NCI-H1048 (cell line): ENCODE measurements at places on chromosomes 6 and 20.

GRCh38 chr6:1082285-1082935 lies 229.5 kb upstream of the FOXQ1 start:
- DNase-seq = no peak

GRCh38 chr6:90739802-90740201 lies 152.9 kb upstream of the MAP3K7 start:
- no peak for DNase-seq

DNA sequence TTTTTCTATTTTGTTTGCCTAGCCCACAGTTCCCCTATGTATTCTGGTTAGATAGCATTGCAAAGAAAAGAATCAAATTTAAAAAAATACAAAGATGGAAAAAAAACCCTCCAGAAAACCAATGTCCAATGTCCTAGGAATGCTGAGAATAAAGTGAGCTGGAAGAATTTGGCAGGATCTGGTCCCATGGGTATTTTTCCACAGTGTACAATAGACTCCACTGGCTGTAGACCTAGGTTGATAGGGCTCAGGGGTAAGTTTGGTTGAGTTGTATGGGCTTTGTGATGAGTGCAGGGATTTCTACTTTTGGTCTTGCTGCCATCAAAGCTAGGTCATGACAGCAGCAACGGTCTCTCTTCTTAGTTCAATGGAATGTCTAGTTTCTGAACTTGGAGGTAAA lies 41.5 kb downstream of the SLC22A2 start:
- no peak for DNase-seq

- DNase-seq = peak; percentile 98
Measured at GRCh38 chr6:108558372-108559096, 2.2 kb upstream of the FOXO3 start.

GRCh38 chr6:43119482-43119881 lies 43.4 kb downstream of the PTK7 start:
- DNase-seq = no peak

DNA sequence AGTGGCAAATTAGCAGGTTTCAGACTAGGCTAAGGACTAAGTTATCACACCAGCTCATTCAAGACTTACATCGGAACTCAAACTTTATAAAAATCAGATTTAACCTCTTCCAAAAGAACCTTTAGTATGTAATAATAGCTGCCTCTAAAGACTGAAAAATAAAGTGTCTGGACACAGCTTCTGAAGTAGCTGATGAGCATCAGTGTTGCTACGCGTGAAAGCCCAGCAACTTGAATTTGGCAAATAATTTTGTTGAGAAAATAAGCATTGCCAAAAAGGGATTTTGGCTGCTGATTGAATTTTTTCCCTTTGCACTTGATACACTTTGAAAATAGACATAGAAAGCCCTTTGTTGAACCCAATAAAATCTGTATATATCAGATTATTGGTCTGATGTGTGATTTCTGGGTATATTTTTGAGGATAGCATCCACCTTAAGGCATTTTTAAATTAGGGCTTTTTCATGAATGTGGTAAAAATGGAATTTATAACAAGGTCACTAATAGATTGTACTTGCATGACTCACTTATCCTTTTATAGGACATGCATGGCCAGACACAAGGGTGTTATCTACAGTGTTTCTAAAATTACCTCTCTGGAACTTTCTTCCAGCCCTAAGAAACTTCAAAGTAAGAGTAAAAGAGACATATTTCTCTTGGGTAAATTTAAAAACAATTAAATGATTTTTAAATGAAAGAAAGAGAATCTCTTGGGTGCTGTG lies 350.4 kb downstream of the TENT5A start:
- no peak for DNase-seq

- no peak for DNase-seq
Measured at GRCh38 chr20:23664954-23665353, 23.9 kb downstream of the CST4 start.
